Activated CD8-positive, alpha-beta memory T cell treated with anti-CD3 and anti-CD28 coated beads, Interleukin-2, amount 10 ng/mL, durations not matched to agents 7 days and 5 days (primary cell): ENCODE measurements at places on chromosomes 5 and 9. TPM values are rescaled to one million over a fixed set of nuclear protein-coding genes. Genes with fewer than 3 reads are reported as not detected.

Gene CXCL14
- not detected for total RNA-seq

DNA sequence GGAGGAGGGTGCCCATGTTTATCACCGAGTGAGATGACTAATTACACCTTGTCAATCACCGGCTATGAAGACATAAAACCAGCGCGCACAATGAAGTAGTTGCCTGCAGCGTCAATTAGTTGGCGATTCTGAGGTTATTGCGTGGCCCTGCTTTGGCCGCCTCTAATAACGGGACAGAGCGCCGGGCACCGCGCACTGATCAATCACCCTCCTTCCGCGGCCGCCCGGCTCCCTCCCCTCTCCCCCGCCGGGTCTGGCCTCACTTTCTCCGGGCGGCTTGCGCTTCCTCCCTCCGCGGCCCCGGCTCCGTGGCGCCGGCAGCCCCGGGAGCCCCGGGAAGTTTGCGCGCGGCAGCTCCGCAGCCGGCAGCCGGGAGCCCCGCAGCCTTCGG, 3.3 kb upstream of the LHX2 start:
- peaks cover 6% of the 10 kb centered on the region for H3K36me3 ChIP-seq
- no peak for DNase-seq
- peak overlapping the region; percentile 41 for H3K27ac ChIP-seq
- peaks cover 12% of the 10 kb centered on the region for H3K4me1 ChIP-seq
- H3K4me3 ChIP-seq = peak overlapping the region; percentile 5

DNA sequence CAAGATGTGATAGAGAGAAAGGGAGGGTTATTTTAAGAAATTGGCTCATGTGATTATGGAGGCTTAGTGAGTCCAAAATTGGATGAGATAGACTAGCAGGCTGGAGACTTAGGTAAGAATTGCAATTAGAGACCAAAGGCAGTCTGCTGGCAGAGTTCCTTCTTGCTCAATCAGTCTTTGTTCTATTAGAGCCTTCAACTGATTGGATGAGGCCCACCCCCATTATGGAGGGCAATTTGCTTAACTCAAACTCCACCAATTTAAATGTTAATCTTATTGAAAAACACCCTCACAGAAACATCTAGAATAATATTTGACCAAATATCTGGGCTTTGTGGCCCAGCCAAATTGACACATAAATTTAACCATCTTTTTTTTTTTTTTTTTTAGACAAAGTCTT, 23.9 kb upstream of the TPD52L3 start:
- H3K4me1 ChIP-seq = no peaks in the 10 kb centered on the region
- H3K36me3 ChIP-seq = no peaks in the 10 kb centered on the region
- no peak overlapping the region for H3K27ac ChIP-seq
- peaks cover 37% of the 10 kb centered on the region for H3K27me3 ChIP-seq
- no peak overlapping the region for H3K4me3 ChIP-seq

Gene NMUR2
- not detected for total RNA-seq

Gene FOXD4L4
- total RNA-seq = 0.09 TPM
